ENCODE measurements at places on chromosomes 6 and 20.

GRCh38 chr20:48690888-48691287 lies 136.9 kb downstream of the PREX1 start:
- no peak for DNase-seq

- no peak for DNase-seq
Observed at GRCh38 chr6:61868507-61869080, 417.4 kb downstream of the KHDRBS2 start.

- DNase-seq, result no peak
Observed at GRCh38 chr6:159324596-159324995, 155.4 kb downstream of the FNDC1 start.

DNA sequence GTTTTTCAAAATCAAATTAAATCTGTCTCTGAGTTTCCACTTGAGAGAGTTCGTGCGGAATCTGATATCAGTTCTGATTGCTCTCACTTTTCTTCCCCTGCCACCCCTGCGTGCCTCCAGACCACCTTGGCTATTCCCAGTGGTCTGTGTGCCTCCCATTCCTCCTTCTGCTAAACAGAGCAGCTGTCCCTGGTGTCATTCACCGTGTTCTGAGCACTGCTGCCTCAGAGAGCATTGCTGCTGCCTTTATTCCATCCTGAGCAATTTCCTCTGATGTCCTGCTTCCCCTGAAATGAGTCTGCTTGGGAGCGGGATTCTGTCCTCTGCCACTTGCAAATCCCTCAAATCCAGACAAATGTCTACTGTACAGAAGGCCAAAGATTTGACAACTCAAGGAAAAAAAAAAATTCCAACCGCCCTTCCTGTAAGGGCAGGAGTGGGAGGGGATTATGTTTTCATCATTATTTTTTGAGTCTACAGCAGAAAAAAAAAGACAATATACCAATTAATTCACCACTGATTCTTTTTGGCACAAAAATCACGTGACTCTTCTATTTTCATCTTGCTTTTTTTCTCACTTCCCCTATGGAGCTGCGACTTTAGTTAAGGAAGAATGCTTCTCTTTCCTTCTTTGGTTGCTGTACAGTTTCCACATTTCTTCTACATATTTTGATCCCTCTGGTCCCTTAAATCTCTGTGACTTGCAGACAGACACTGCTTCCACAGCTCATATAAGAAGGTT lies 833.0 kb downstream of the EPHA7 start:
- DNase-seq, result no peak

GRCh38 chr6:147506704-147507114 lies 1.8 kb upstream of the SAMD5 start:
- no peak for DNase-seq

- no peak for DNase-seq
Observed at GRCh38 chr20:44435630-44436335, 39.9 kb upstream of the TTPAL start.

- DNase-seq, result peak; percentile 7
Observed at GRCh38 chr20:3753098-3753497, 14.5 kb downstream of the ADISSP start.

DNA sequence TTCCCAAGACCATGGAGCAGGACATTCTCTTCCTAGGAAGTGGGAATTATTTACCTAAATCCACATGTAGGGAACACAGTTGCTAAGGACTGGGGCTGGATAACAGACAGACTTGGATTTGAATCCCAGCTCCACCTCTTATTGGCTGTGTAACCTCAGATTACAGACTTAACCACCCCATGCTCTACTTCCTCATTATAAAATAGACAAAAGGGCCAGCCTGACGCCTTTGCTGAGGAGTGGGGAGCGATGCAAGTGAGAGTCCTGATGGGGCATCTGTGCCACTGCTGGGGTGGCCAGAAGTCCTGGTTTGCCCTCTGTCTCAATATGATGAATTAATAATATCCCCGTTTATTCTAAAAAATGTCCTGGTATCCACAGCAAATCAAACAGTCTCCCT lies 46.8 kb downstream of the SPATA2 start:
- DNase-seq, result no peak

- no peak for DNase-seq
Observed at GRCh38 chr6:169161572-169162167, 92.0 kb downstream of the THBS2 start.

DNA sequence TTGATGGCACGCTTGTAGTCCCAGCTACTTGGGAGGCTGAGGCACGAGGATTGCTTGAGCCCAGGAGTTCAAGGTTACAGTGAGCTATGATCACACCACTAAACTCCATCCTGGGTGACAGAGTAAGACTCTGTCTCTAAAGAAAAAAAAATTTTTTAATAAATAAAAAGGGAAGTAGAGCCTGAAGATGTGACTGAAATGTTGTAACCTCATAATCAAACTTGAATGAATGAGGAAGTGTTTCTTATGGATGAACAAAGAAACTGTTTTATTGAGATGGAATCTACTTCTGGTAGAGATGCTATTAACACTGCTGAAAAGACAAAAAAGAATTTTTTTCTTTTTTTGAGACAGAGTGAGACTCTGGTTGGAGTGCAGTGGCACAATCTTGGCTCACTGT lies 6.7 kb downstream of the MAK start:
- no peak for DNase-seq

- peak; percentile 24 for DNase-seq
Observed at GRCh38 chr20:3716195-3716834, 3.9 kb upstream of the SIGLEC1 start.

GRCh38 chr6:69005199-69005598 lies 370.1 kb downstream of the ADGRB3 start:
- no peak for DNase-seq

DNA sequence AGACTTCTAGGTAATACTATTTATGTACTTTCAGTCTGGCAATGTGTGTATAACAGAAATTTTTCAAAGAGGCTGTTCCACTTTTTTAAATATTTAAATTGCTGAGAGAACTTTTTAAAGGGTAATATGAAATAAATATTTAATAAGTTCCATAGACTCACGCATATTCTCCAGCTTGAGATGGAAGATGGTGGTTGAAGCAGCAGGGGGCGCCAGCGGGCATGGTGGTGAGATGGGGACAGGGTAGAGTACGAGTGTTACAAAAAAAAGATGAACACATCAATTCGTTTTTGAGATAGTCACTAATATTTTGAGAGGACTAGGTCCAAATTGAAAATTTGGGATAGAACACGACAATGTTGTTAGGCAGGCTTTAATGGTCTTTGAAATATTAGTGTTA lies 68.4 kb downstream of the RSPO3 start:
- no peak for DNase-seq
